ENCODE measurements at places on chromosomes 11 and 22. TPM values are rescaled to one million over a fixed set of nuclear protein-coding genes. Genes with fewer than 3 reads are reported as not detected.

MMP13 gene
- total RNA-seq = not detected

SERPING1 gene
- total RNA-seq = 0.34 TPM

DGAT2 gene
- total RNA-seq = 0.23 TPM

OR5AR1 gene
- not detected for total RNA-seq

CD3D gene
- not detected for total RNA-seq

APLNR gene
- not detected for total RNA-seq

OR51I1 gene
- total RNA-seq = not detected
